RKO (cell line): ENCODE measurements at places on chromosomes 11 and 22.

- DNase-seq: no peak
Observed at GRCh38 chr11:40291329-40291728, 1168.1 kb downstream of the LRRC4C start.

DNA sequence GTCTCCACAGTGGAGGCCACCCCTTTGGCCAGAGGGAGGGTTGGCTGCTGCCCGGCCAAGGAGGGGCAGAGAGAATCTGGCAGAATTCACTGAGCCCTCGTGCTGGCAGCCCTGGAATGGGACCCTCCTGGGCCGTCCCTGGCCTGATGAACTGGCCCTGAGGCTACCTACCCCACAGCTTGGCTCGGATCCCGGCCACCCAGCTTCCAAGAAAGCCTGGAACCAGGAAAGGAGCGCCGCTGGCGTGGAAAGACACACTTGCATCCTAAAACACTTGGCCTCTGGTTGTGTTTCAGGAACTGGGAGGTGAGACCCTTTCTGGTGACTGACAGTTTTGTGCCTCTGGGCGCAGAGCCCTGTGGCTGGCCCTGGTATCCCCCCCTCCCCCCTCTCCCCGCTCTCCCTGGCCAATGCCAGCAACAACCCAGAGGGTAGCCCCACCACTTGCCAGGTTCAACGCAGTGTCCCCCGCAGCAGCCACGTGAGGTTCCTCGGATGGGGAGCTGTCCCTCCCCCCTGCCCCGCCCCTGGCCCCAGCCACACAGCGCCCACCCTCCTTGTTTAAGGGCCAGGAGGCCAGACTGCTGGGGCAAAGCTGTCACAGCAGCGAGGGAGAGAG lies 693 bp downstream of the NFAM1 start:
- DNase-seq: no peak

- no peak for DNase-seq
Observed at GRCh38 chr11:84890676-84891075, 736.5 kb downstream of the DLG2 start.

GRCh38 chr11:92104349-92104748 lies 120.3 kb upstream of the FAT3 start:
- DNase-seq: no peak

DNA sequence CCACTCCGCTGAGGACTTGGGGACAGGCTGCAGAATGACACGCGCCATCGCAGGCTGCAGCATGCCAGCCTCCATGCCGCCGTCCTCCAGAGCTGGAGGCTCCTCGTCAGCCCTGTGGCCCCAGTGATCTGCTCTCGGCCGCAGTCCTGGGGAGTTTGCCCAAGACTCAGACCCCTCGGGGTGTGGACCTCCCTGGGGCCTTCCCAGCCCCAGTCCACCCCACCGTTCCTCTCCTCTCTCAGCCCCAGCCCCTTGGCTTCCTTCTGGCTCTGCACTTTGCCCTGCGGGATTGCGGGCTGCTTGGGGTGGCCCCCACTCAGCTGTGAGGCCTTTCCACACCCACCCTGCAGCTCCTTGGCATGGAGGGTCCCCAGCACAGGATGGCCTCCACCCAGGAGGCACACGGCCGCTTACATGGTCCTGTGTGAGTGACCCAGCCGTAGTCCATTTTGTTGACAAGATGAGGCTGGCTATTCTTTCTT lies 414.9 kb downstream of the TBC1D22A start:
- DNase-seq: no peak

DNA sequence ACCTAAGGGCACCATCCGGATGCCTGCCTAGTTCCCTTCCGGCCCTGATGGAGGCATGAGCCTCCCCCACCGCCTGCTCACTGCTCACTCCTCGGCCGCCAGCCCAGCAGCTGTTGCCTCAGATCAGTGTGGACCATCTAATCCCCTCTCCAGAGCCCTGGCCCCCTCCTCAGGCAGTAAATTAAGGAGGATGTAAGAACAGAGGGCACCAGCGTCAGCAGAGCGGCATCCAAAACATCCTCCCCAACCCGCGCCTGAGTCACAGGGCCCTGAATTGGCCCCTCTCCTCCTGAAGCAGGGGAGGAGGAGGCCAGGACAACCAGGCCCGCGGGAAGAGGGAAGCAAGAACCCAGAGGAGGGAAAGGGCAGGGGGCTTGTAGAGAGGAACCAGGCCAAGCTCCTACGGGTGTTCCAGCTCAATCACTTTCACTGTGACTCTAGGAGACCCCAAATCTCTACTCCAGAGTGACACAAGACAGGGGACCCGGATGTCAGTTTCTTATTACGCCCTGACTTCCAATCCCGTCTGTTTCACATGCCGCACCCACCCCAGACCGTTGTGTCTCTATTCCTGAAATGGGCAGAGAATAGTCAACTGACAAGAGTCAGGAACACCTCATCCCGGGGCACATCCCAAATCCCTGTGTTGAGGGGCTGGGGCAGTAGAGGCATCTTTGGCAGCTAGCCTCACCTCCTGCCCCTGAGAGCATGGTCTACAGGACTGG lies 31.3 kb upstream of the MYOD1 start:
- DNase-seq: no peak

DNA sequence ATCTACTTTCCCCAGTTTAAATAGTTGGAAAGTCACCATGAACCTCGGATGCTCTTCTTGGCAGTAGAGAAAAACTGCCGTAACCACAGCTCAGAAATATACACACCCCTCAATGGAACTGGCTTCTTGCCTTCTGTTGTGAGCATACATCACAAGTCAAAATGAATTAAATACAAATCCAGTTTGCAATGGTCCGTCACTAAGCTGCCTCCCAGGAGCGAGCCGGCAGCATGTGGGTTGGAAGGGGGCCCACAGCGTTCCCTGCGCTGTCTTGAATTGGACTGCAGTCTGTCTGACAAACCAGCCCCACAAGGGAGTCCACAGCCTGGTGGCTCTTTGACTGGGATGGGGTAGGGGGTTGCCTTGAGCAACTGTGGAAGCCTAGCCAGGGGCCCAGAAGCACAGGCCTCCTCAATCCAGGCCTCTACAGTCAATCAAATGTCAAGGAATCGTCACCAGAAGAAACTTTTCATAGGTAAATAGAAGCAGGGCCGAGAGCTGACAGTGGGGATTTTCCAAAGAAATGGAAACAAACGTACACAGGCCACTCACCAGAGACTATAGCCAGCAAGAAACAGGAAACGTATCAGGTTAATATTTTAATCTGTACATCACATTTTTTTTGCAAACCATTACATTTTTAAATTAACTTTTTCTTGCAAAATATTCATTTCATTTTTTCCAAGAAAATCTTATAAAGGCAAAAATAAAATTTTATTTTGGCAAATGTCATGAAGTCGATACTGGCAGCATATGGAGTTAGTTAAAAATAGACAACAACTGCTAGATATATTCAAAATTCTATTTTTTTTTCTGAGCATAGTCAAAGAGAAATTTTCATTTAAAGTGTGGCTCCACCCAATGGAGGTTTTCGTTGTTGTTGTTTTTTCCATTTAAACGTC lies 38.5 kb downstream of the C11orf58 start:
- DNase-seq: no peak

- peak; percentile 70 for DNase-seq
Observed at GRCh38 chr22:23182309-23183060, 2.2 kb downstream of the BCR start.

GRCh38 chr11:134581121-134581626 lies 169.1 kb upstream of the B3GAT1 start:
- DNase-seq: no peak

- DNase-seq: no peak
Observed at GRCh38 chr22:40653361-40653760, 16.8 kb upstream of the MRTFA start.

GRCh38 chr22:46476547-46476941 lies 60.9 kb downstream of the CELSR1 start:
- no peak for DNase-seq

DNA sequence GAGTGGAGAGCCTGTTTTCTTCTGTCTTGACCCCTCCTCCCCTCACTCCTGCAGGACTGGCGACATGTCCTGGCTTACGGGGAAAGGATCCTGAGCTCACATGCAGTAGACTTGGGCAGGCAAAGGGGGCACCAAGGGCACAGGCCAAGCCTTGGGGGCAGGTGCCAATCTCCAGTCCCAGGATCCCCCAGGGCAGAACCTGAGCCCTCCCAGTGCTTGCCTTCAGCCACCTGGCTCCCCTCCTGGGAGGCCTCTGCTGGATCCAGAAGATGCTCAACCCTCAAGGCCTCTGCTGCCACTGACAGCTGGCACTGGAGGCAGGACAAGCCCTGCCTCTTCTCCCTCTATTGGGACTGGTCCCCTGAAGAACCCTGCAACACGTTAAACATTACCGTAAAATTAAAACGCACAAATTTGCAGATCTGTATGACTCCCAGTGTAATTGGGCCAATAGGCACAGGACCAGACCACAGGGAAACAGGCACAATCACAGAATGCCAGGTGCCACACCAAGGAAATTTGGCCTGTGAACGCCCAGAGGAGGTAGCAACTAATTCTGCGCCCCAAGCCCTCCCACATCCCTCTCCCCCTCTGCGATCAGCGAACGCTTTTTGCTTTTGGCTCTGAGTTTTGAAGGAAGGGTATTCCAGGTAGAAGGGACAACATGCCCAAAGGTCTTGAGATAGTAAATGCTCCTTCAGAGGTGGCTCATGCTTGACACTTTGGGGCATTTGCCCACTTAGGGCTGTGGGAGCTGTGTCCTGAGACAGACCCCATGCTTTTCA lies 967 bp upstream of the LZTR1 start:
- no peak for DNase-seq
